ENCODE measurements at places on chromosomes 7 and 10.

DNA sequence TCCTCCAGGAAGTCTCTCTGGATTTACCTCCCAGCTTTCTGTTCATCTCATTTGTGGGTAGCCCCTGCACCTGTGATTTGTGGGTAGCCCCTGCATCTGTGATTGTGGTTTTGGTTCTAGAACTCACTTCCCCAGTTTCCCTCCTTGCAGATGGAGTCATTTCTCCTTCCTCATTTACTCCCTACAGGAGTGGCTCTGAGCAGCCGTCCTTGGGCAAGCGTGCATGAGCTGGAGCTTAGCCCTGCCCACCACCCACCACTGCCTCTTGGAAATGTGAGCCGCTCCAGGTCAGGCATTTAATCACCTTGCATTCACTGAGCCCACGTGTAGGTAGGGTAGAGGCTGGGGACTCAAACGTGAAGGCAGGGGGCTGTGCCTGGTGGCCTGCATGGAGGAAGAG, 8.2 kb downstream of the COL26A1 start:
- no peak for DNase-seq

- DNase-seq = no peak
Observed at GRCh38 chr10:47062441-47063200, 151.4 kb downstream of the PTPN20 start.

- no peak for DNase-seq
Observed at GRCh38 chr10:18743926-18744325, 84.7 kb downstream of the ARL5B start.

DNA sequence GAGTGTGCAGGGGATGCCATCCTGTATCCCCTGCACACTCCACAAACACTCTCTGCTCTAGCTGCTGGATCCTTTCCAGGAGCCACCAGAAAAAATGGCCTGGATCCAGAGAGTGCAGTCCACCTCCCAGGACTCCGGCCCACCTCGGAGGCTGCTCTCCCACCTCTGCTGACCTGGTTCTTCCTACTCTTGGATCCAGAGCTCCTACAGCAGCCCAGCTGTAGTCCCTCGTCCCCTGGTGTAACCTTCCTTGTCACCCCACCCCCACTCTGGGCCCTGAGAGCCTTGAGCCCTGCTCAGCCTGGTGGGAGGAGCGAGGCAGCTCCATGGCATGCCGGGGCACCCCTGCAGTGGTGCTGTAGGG, 54.4 kb downstream of the GOLGA7B start:
- DNase-seq = no peak
